ENCODE measurements at places on chromosomes 2 and 18. TPM values are rescaled to one million over a fixed set of nuclear protein-coding genes. Genes with fewer than 3 reads are reported as not detected.

GEN1 gene
- 3.3 TPM for total RNA-seq

SLC5A7 gene
- 0.11 TPM for total RNA-seq

GRCh38 chr2:202221873-202222272 is 16.5 kb downstream of the SUMO1 start:
- no peak for DNase-seq

- no peak for DNase-seq
These were observed 11.3 kb upstream of the IAH1 start for GRCh38 chr2:9462886-9463697.

DNA sequence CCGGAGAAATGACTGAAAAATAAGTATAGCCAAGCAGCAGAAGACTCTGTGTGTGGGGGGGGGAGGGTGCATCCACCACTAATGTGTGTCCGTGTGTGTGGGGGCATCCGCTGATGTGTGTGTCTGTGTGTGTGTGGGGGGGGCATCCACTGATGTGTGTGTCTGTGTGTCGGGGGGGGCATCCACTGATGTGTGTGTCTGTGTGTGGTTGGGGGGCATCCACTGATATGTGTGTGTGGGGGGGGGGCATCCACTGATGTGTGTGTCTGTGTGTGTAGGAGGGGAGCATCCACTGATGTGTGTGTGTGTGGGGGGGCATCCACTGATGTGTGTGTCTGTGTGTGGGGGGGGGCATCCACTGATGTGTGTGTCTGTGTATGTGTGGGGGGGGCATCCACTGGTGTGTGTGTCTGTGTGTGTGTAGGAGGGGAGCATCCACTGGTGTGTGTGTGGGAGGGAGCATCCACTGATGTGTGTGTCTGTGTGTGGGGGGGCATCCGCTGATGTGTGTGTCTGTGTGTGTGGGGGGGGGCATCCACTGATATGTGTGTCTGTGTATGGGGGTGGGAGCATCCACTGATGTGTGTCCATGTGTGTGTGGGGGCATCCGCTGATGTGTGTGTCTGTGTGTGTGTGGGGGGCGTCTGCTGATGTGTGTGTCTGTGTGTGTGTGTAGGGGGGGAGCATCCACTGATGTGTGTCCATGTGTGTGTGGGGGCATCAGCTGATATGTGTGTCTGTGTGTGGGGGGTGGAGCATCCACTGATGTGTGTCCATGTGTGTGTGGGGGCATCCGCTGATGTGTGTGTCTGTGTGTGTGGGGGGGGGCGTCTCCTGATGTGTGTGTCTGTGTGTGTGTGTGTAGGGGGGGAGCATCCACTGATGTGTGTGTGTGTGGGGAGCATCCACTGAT is 125.0 kb downstream of the NFATC1 start:
- no peak for DNase-seq

- no peak for DNase-seq
These were observed 317.2 kb upstream of the CDH2 start for GRCh38 chr18:28494151-28494550.

RBKS gene
- total RNA-seq = 4.0 TPM

GRCh38 chr2:224025874-224026273 is 13.2 kb downstream of the SERPINE2 start:
- DNase-seq = no peak

BOLL gene
- not detected for total RNA-seq

- no peak for DNase-seq
These were observed 27.3 kb upstream of the NRP2 start for GRCh38 chr2:205654878-205655605.

GRCh38 chr2:189639007-189639609 is 22.2 kb upstream of the ASNSD1 start:
- no peak for DNase-seq

- DNase-seq = no peak
These were observed 92.7 kb downstream of the FAM124B start for GRCh38 chr2:224309176-224309575.

DNA sequence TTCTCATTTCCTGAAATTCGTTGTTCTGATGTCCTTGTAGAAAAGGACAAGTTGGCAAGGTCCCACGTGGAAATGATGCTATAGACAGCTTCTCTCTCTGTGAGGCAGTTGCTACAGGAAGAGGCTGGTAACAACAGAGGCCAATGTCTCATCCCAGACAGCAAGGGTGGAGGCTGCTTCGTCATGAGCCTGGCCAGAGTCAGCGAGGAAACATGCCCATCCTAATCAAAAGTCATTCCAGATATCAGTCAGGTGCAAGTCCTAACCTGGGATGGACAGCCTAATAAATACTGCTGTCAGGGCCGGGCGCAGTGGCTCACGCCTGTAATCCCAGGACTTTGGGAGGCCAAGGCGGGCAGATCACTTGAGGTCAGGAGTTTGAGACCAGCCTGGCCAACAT is 6.4 kb upstream of the SMAD7 start:
- no peak for DNase-seq

DNA sequence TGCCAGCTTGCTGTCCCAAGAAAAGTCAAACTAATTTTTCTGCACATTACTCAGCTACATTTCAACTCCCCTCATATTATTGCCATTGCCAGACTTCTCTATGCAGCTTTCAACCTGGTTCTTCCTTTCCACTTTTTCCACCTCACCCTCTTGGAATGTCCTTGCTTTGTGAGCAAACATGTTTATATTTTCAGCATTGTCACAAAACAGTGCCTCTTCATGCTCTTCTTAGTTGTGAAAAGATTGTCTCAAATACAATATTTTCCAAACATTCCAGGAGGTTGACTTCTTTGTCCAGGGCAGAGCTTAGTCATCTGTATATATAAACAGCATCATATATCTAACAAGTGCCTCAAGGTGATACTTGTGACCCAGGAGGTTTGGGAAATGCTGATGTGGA is 803.3 kb upstream of the CELF4 start:
- no peak for DNase-seq

DNA sequence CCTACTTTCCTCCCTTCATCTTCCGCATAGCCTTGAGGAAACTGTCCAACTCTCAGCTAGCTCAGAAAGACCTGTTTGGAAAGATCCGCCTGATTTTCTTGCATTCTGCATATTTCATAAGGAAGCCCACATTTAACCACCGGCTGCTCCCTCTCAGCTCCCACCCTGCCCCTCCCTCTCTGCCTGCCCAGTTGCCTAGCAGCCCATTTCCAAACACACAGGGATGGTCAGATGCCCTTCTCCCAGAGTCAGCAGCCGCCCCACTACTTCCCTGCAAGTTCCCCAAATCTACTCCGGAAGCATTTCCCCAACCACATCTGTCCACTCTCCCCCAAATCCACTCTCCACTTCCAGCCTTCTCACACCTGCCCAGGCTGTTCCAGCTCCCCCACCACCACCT is 96.0 kb downstream of the TNS1 start:
- peak; percentile 79 for DNase-seq

- DNase-seq = no peak
These were observed 435 bp downstream of the ADCY3 start for GRCh38 chr2:24919506-24920097.

- DNase-seq = no peak
These were observed 3.2 kb downstream of the NT5DC4 start for GRCh38 chr2:112723995-112724394.

DNA sequence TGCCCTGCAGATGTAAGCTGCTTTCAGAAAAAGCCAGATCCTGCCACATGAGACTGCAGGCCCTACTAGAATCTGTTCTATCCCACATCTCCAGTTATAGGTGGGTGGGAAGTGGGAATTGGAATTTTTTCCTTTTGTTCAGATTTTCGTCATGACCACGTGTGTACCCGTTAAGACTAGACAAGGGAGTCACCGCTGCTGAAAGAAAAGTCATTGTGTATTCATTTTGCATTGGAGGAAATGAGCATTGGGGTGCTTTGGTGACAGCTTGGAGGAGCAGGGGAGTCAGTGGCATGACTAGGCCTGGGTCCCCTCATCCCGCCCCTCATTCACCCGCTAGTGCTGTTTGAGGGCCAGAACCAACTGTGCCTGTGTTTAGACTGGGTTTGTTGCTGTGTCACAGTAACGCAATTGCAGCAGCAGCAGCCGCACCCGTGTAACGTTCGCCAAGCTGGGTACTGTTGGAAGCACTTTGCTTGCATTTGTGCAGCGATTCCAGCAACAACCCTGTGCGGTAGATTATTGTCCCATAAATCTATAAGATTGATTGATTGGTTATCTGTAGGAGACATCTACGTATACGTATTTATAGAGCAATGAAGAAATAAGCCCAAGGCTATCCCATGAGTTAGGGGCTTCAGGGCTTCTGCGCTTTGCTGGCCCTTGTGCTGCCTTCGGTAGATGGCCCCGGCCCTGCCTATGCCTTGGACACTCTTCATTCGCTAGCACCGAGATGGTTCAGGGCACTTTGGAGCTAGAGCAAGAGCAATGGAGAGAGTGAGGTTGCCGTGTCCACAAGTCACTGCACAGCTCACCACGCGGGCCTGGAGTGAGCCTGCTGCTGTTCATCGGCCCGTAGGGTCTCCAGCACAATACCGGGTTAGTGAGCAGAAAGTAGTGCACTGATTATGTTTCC is 194.9 kb downstream of the AGAP1 start:
- no peak for DNase-seq

FN1 gene
- total RNA-seq = 92.2 TPM

DNA sequence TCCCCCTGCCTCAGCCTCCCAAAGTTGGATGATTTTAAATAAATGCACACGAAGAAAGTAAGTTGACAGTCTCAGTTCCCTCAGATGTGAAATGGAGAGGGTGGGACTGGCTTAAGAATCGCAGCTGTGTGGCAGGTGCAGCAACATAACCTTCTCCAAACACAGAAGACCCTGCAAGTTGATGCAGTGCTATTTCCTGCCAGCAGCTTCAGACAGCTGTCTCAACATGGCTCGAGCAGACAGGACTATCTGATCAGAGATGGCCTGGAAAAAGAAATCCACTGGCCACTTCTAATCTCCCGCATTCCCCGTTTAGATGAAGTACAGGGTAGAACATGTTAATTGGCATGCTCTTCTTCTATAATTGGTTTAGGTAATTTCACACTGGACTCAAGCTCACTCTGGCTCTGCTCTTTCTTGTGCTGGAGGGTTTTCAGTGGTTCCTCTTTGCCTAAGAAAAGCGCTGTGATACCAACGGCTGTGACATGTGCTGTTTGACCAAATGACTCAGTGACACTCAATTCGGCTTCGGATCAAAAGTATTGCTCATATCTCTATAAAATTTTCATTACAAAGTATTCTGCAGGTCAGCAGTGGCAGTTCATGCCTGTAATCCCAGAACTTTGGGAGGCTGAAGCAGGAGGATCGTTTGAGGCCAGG is 40.2 kb downstream of the MYOM1 start:
- no peak for DNase-seq

GRCh38 chr2:44642123-44642857 is 280.5 kb downstream of the CAMKMT start:
- no peak for DNase-seq
